H54 (cell line): ENCODE measurements at places on chromosomes 4 and X.

GRCh38 chr4:15864651-15865566 is 73.6 kb downstream of the FGFBP1 start:
- DNase-seq: no peak

DNA sequence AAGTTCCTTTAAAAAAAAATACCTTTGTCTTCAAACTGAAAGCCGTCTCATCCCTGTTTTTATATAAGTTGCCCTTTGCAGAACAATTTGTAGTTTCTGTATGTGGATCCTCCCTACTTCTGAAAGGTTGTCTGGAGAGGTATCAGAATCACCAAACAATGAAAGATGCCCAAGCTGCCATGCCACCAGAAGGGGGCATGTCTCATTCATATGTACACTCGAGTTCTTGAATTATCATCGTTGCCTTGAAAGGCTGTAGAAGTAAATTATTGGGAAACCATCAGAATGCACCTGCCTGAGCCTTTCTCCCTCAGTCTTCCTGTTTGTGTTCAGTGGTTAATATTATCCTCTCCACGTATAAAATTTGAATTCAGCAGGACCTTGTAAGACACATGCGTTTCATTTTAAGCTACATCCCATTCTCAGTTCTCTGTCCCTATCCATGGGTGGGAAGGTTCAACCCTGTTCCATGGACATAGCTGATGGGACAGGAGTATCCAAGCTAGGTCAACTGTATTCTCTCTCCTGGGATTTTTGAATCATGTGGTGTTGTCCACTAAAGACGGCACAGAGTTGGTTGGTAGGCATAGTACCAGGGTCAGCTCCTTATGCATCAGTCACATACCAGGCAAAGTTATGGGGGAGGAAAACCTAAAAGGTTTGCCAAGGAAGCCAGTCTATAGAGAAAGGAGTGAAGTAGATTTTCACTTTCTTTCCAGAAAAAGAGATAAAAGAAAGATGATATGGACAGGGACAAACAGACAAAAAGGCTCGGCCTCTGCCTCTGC is 24.0 kb downstream of the GALNT7 start:
- DNase-seq: no peak

DNA sequence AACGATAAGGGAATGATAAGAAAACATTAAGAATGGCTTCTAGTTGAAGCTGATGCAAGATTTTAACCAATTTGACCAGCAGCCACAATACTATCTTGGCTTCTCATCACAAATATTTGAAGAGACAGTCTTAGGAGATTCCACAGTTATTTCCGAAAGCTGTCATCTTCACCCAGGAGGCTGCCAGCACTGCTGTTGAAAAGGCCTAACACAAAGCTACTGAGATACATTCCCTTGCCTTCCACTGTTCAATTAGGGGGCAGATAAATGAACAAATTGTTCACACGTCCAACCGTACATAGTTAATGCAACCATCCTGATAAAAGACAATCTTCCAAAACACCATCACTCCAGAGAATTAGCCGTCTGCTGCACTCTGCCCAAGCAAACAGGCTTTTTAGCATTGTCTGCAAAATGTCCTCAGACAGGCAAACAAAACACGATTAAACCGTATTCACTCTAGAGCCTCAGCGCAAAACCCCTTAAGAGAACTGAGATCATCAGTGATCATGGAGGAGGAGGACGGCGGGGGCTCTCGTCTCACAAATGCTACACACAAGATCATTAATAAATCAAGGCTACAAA is 189.8 kb upstream of the PSAPL1 start:
- DNase-seq: no peak

GRCh38 chr4:31169846-31170245 is 449.7 kb downstream of the PCDH7 start:
- no peak for DNase-seq

DNA sequence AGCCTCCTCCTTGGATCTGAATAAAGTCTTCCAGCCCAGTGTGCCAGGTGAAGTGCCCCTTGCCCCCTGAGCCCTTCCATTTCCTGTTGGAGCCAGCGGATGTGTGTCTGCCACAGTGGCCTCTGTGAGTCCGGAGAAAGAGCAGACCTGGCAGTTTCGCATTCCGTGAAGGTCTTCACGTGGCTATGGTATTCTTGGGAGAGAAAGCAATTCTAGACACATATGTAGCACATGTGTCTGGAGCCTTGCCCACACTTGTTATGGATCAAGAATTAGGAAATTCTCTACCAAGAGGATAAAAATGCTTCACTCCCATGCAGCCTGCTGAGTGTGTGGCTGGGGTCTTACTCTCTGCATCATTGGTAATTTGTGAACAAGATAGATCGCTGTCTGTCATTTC is 130.9 kb downstream of the REPS2 start:
- DNase-seq: no peak
